ENCODE measurements at places on chromosomes 16 and 17.

DNA sequence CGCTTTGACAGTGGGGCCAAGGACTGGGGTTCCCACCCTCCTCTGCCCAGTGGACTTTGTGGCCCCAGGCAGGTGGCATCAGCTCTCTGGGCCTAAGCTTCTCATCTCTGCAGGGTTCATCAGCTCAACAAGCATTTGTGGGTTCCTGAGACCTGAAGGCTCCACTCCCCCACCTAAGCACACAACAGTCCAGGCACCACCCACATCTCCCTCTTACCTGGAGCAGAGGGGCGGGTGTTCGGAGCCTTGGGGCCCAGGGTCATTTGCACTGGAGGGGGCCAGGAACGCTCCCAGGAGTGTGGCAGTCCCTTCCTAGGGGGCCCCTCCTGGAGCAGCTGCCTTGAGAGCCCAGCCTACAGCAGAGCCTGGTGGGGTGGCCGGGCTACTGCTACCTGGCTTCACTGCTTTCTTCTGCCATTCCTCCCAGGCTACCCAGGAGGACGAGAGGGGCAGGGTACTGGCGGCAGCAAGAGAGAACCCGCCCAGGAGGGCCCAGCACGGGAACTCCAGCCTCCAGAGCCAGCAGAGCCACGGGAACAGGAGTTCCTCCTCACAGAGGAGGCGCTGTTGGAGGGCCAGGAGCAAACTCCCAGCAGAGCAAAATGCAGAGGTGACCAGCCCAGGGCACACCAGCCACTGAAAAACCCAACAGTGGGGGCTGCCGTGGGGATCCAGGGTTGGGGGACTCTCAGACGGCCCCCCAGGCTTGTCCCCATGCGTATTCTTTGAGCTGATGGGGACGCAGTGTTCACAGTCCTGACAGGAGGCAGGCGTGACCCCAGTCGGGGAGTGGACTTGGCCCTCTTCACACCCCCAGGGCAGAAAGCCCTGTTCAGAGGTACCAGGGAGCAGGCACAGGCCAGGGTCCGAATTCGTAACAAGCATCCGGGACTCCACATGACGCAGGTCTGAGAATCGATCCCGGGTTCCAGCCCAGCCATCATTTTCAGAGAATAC lies 35.1 kb upstream of the SLC38A10 start:
- DNase-seq: no peak

DNA sequence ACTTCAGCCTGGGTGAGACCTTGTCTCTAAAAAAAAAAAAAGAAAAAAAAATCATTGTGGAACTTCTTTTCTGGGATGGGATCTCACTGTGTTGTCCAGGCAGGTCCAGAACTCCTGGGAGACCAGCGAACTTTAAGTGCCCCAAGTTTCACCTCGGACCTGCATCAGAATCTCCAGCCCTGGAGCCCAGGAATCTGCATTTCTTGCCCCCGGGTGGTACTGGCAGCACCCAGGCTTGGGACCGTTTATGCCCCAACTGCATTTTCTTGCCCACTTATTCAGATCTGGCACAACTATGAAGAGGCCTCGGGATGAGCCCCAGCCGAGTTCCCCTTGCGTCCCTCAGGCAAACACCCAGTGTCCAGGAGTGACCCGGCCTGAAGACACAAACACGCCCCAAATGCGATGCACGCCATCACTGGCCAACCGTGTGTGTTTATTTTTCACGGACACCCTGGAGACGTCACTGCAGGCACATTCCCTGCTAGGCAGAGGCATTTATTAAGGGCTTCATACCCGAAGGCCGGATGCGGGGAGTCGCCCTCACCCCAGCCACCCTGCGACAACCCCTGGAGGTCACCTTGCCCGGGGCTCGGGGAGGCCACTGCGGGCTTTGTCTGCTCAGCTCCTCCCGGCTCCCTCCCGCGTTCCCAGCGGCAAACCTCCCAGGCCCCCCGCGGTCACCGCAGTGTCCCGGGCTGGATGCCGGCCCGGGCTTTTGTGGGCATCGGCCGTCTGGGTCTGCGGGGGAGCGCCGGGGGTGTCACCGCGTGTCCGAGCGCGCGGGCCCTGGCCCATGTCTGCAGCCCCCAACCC lies 684 bp upstream of the SPIRE2 start:
- no peak for DNase-seq

- DNase-seq: no peak
Measured at GRCh38 chr16:15966836-15967546, 17.6 kb downstream of the ABCC1 start.

GRCh38 chr16:79598348-79599181 lies 2.0 kb downstream of the MAF start:
- DNase-seq: no peak

GRCh38 chr17:43471585-43472160 lies 12.1 kb upstream of the DHX8 start:
- no peak for DNase-seq

DNA sequence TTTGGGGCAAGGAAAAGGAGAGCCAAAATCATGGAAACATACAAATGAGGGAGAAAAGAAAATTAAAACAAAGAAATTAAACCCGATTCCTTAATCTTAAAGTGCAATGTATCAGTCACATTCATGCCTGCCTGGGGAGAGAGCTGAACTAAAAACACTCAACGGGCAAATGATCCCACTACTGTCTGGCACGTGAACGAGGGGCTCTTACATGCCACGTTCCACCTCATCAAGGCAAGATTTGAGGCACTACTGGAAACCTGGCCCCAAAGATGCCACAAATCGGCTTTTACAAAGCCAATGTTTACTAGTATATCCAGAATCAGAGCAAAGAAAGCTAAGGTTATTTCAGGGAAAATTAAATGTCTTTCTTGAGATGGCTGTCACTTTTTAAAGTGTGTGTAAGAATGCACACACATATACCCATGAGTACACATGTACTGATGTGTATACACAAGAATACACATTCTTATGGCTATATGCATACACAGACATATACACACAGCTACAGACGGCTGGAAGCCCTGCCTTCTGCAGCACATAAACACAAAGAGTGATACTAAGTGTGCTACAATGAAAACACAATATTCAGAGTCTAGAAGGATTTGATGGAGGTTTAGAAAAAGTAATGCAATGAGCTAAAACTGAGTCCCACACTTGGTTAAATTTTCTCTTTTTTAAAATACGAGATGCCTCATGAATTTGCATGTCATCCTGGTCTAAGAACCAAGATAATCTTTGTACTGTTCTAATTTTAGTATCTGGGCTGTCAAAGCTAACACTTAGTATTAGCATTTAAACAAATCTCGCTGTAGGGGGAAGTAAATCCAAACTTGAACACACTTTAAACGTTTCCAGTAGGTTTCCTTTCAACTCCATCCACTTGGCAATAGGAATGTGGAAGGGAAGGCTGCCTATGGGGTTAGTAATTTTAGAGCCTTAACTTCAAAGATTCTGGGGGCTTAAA lies 85.8 kb downstream of the CYTH1 start:
- DNase-seq: no peak

DNA sequence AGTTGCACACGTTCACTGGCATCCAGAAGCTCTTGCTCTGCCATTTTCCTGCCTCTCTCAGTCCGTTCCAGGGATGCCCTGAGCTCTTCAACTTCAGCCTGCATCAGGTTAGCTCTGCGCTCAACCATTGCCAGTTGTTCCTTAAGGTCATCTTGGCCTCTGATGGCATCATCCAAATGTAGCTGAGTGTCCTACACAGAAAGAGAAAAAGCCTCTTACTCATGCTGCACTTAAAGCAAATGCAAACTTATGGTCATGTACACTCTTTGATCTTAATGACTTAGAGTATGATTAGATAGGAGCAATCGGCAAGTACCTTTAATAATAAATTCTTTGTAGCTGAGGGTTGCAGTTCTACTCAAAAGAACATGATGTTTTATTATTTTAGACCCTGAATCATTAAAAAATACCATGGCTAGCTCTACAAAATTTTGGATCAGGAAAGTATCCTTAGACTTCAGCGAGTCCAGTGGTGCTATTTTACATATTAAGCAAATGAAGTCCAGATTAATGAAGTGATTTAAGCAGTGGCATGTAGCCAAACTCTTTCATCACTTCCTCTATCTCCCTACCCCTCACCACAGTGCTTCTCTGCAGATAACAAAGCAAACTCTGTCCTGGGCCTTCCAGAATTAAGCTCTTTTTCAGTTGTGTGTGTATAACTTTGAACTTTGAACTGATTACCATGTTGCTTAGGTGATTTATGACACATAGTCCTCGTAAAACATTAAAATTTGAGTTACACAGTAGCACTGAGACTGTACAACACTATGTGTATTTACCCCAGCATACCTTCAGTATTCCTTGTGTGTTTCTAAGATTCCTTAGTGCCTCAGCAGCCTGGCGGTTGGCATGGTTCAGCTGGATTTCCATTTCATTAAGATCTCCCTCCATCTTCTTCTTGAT lies 22.1 kb downstream of the MYH4 start:
- DNase-seq: no peak

DNA sequence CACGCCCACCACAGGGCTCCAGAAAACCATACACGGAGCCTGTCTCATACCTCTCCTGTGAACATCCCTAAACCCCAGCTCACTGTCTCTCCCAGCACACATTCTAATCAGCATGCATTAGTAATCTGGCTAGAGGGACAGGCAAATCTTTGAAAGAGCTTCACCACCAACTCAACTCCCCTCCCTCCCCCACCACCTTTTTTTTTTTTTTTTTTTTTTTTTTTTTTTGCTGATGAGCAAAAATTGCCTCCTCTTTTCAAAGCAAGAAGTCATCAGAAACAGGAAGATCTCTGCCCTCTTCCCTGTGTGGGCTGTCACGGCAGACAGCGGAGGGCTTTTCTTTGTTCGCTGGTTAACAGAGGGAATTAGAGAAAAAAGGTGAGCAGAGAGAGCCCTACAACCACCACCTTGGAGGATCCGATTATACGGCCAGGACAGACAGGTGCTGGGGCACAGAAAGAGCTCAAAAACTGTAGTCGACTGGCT lies 19.9 kb downstream of the GAS7 start:
- no peak for DNase-seq

DNA sequence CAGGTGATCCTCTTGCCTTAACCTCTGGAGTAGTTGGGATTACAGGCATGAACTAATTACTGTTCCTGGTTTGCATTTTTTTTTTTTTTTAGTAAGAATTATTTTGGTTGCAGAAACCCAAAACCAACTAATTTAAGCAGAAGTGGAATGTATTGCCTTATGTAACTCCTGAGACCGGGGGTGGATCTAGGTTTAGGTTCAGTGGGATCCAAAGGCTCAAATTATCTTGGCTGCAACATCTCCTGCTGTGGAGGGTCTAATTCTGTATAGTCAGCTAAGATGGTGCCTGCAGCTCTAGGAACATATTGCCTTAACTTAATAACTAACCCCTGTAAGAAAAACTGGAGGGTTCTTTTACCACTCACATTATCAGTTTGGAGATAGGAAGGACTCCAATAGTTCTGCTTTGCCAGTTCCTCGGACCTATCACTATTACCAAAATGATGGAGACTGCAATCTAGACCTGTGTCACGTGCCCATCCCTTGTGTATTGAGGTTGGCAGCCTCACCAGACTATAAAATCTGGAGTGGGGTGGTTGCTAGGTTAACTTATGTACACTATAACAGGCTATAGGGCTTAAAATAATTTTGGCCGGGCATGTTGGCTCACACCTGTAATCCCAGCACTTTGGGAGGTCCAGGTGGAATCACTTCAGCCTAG lies 8.5 kb downstream of the SNTB2 start:
- DNase-seq: no peak

DNA sequence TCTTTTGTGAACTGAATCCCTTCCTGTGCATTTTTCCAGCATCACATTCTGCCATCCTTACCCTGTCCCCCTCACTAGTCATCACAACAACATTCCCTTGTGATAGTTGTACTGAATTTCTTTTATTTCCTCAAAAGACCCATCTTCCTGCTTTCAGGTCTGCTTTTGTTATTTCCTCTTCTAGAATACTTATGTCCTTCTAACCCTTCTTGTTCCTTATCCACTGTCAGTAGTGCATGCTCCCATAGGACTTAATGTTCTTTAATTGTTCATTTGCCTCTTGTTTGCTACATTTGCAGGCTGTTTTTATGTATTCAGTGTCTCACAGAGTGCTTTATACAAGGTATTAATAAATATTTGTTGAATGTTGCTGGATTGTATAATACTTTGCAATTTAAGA lies 73.0 kb downstream of the BCAS3 start:
- no peak for DNase-seq

DNA sequence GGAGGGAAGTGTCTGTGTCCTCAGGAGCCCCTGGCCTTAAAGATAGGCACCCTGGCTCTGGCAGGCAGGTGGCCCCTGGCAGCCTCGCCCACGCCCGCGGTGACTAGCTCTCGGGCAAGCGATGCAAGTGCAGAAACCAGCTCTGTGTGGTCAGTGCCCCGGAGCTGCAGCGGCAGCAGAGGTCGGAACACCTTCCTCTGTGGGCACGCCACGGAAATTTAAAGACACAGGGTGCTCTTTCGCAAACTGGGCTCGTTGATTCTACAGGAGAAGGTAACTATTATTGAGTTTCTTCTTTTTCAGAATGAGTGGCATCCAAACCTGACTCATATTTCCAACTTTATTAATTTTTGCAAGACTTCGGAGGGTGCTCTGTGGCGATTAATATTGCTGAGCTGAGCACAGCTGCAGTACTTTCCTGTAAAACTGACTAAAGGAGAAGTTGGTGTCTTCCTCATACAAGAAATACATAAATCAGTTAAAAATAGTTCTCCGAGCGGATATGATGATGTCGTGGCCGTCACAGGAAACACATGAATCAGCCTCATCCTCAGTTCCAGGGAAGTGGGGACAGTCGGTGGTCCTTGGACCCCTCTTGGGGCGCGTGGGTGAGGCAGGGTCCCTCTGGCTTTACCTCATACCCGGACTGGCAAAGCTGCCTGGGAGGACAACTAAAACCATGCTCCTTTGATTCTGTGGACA lies 120.2 kb downstream of the METRNL start:
- no peak for DNase-seq

Data from K562 (cell line).